Dermis blood vessel endothelial cell (primary cell): ENCODE measurements at places on chromosomes 3 and 15.

GRCh38 chr15:70466895-70467529, 296.3 kb downstream of the UACA start:
- DNase-seq, result peak; percentile 65

DNA sequence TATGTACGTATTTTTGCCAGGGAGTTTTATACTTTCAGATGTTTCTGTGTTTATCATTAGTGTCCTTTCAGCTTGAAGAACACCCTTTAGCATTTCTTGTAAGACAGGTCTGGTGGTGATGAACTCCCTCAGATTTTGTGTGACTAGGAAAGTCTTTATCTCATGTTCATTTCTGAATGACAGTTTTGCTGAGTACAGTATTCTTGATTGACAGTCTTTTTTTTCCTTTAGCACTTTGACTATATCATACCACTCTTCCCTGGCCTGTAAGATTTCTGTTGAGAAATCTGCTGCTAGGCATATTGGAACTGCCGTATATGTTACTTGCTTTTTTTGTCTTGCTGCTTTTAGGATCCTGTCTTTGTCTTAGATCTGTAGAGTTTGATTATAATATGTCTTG, 5.8 kb downstream of the LNP1 start:
- DNase-seq, result no peak

- peak; percentile 59 for DNase-seq
Measured at GRCh38 chr15:51191072-51191670, 96.5 kb upstream of the TNFAIP8L3 start.

GRCh38 chr15:69013726-69014406, 629 bp upstream of the NOX5 start:
- DNase-seq, result no peak

DNA sequence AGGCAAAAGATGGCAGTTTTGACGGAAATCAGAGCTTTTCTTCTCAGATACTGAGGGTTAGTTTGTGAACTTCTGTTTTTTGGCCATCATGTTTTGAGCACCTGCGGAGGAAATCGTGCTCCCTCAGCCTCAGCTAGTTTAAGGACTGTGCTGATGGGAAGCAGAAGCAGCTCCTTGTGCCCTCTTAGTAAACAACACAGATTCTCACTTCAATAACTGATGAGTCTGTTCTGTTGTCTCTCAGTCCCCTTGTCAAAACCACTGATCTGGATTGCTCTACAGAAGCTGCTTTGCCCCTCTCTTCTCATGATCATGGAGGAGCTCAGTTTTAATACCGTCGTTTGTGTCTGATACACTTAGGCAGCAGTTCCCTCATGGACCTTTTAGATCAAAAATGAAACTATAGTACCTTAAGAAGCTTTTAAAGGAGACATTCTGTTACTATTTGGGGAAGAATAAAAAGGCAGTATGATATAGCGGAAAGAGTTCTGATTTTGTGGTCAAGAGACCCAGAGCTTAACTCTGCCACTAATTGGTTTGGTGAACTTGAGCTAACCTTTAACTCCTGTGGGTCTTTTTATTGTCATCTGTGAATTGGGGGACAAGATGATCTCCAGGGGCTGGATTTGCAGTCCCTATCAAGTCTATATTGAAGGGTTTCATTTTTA, 152.6 kb downstream of the BBX start:
- DNase-seq, result no peak

DNA sequence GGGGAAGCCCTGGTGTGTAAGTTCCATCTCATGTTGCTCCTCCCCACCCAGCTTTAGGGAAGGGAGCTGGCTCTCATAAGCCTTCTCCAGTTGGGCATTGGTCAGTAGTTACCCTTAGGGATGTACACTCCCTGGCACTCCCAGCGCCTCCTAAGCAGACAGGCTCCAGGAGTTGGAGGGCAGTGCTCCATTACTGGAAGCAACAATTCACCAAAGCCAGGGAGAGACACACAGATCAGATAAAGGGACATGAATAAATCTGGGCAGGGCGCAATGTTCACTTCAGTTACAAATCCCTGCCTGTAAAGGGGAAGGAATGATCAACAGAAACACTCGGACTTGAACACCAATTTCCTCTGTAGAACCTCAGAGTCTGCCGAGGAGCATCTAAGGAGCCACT, 169.1 kb upstream of the CTNNB1 start:
- DNase-seq, result no peak

DNA sequence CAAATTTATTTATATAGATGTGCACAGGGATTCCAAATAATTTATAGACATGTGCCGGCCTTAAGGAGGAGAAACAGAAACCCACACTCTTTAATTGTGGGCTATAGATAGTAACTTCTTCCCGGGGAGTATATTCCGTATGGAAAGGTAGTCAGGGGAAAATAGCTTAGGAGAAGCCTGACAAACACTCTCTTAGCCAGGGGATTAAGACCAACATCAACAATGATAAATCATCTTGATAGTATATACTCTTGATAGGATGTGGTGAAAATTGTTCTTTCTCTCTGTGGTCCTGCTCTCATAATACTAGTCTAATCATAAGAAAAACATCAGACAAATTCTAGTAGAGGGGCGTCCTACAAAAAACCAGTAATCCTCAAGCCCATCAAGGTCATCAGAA, 8.2 kb upstream of the BCL6 start:
- no peak for DNase-seq

DNA sequence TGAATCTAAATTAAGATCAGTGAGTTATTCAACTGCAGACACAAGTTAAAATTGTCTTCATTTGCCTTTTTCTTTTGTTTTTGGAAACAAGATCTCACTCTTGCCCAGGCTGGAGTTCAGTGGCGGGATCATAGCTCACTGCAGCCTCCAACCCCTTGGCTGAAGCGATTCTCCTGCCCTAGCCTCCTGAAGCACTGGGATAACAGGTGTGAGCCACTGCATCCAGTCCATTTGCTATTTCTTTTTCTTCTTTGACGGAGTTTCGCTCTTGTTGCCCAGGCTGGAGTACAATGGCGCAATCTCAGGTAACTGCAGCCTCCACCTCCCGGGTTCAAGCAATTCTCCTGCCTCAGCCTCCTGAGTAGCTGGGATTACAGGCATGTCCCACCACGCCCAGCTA, 10.3 kb downstream of the RNF168 start:
- DNase-seq, result no peak

GRCh38 chr15:40302288-40302886, 5.3 kb downstream of the PLCB2 start:
- no peak for DNase-seq

DNA sequence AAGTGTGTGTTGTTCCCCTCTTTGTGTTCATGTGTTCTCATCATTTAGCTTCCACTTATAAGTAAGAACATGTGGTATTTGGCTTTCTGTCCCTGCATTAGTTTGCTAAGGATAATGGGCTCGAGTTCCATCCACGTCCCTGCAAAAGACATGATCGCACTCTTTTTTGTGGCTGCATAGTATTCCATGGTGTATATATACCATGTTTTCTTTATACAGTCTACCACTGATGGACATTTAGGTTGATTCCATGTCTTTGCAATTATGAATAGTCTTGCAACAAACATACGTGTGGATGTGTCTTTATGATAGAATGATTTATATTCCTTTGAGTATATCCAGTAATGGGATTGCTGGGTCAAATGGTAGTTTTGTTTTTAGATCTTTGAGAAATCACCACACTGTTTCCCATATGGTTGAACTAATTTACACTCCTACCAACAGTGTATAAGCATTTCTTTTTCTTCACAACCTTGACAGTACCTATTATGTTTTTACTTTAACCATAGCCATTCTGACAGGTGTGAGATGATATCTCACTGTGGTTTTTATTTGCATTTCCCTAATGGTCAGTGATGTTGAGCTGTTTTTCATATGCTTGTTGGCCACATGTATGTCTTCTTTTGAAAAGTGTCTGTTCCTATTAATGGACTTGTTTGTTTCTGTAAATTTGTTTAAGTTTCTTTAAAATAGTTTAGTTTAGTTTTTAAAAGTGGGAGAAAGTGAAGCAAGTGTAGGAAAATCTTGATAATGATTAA, 21.9 kb upstream of the SLC30A4 start:
- DNase-seq, result no peak

DNA sequence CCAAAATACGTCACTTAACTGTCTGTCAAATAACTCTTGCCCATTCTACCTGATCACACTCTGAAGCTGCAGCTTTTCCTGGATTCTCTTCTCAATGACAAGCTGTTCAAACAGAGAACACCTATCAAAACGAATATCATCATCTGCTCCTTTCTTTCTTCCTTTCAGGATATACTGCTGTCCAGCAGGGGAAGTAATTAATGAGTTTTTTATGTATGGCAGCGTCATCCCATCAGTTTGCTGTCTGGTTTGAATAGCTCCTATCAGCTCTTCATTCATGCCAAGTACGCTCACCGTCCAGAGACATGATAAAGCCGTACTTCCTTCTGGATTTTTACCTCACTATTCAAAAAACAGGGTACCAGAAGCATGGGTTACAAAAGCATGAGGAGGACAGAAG, at the start of gene CHRM5:
Gene CHRM5 (plus strand): TSS at position 274 of the 400 bp plus-strand sequence. CDS start 94,221 bp downstream, outside the sequence.
- DNase-seq, result peak; percentile 19

GRCh38 chr15:67186226-67186649, 68.2 kb downstream of the AAGAB start:
- DNase-seq, result no peak

GRCh38 chr3:106217745-106218144, 348.9 kb upstream of the CBLB start:
- DNase-seq, result no peak

DNA sequence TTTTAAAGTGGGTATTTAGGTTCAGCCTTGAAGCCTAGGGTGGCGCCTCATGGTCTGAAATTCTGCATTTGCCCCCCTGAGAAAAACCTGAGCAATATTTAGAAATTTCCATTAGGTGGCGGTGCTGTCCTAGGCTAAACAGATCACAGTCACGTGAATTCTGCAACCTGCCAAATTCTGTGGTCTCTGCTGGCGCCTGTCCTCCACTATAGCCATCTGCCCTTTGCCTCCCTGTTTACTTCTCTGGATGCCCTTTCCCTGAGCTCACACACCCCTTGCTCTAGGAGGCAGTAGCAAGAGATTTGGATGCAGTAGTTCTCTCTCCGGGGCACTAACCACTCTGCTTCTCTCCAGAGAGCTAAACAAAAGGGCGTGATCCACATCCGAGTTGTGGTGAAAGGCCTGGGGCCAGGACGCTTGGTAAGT, 9.1 kb downstream of the MRPS11 start:
- DNase-seq, result peak; percentile 69

- no peak for DNase-seq
Measured at GRCh38 chr3:70571696-70572095, 259.3 kb upstream of the MDFIC2 start.

GRCh38 chr3:108342837-108343486, 46.6 kb downstream of the HHLA2 start:
- peak; percentile 56 for DNase-seq

GRCh38 chr3:69082361-69082760, 2.2 kb upstream of the UBA3 start:
- no peak for DNase-seq

GRCh38 chr15:72971766-72972165, 80.5 kb upstream of the NEO1 start:
- no peak for DNase-seq

- DNase-seq, result no peak
Measured at GRCh38 chr3:68666429-68667136, 265.8 kb downstream of the TAFA4 start.

DNA sequence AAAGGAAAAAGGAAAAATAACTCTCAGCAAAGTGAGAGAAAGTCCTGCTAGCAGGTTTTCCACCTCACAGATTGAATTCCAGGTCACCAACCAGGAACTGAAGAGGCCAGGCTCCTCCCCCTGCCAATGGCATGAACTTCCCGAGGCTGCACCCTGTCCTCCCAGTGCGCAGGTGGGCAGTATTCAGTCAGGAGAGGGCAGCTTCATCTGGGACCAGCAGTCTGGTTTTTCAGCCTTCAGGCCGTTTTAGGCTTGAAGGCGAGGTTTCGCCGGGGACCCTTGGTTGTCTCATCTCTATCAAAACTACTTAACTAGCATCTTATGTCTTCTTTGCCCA, 41.2 kb downstream of the TRAT1 start:
- DNase-seq, result no peak

DNA sequence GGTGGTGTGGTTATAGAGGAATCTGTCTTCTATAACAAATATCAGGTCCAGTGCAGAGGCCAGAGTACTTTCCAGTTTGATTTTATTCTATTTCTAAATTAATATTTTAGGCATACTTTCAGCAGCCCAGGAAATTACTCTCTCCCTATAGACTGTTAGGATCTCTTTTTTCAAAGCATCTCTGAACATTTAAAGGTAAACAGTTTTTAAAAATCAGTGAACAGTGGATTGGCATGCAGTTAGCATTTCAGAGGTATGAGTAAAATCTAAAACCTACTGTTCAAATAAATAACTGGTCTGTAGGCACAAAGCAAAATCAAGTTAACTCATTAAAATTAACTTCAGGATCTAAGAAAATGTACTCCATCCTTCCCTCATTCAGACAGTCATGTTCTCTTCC, 3.0 kb downstream of the ZBED2 start:
- DNase-seq, result no peak

GRCh38 chr3:151459358-151459757, 1.5 kb downstream of the IGSF10 start:
- DNase-seq, result no peak

GRCh38 chr3:132720228-132720627, 2.0 kb downstream of the NPHP3 start:
- no peak for DNase-seq

GRCh38 chr3:158355623-158356588, 215.1 kb upstream of the MLF1 start:
- DNase-seq, result no peak

DNA sequence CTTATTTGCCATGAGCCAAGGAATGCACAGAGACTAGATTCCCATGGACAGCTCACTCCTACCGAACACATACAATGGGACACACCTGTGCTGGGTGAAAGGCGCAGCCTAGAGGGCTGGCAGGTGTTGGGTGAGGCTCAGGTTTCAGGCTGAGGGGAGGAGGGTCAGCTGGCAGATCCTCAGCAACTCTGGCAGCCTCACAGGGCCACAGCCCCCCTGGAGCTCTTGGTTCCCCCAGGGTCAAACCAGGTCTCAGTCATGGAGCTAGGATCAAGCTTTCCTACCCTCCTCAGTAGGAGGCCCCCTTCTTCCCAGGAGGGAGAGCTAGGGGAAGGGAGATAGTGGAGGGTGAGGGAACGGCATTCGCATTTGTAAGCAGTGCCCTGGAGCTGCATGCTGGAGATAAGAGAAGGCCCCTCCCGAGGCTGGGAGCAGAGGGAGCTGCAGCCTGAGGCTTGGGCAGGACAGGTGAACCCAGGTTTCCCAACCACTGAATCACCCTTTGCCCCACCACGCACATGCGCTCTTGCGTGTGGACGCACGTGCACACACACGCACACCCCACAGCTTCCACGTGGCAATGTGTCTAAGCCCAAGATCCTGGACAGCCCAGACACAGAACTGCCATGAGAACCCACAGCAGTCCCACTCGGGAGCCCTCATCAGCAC, 26.3 kb upstream of the TFRC start:
- no peak for DNase-seq

- DNase-seq, result no peak
Measured at GRCh38 chr3:100743535-100743934, 34.2 kb downstream of the TFG start.

GRCh38 chr3:65182682-65183081, 494.9 kb upstream of the ADAMTS9 start:
- no peak for DNase-seq

DNA sequence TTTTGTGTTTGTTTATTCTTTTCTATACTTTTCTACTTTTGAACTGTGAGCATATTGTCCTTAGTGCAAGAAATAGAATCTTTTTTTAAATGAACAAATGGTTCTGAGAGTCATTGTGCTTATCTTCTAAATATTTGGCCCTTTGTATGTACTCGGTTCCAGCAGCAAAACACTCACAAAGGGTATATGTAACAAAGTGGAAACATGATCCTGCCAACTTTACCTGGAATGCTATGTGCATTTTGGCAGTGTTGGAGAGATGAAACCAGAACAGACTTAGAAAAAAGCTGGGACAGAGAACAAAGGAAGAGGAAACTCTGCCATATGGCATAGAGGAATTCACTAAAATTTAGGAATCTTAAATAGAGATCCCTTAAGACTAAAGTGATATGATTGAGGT, 150.1 kb downstream of the FGF12 start:
- no peak for DNase-seq
